Renal cortex interstitium (tissue), 15 donors: ENCODE measurements at places on chromosomes 2 and 18. TPM values are rescaled to one million over a fixed set of nuclear protein-coding genes. Genes with fewer than 3 reads are reported as not detected.

The SERPINB10 gene
- polyA plus RNA-seq: not detected

The TSPYL6 gene
- polyA plus RNA-seq: 0.21 TPM

The POTEC gene
- 0.09 TPM for polyA plus RNA-seq

The C2orf72 gene
- 6.4 TPM for polyA plus RNA-seq

The COL4A4 gene
- 41.4 TPM for polyA plus RNA-seq

The RAB17 gene
- 10.1 TPM for polyA plus RNA-seq

The LRRTM1 gene
- polyA plus RNA-seq: 21.2 TPM

The PAIP2B gene
- polyA plus RNA-seq: 22.5 TPM

The C1GALT1C1L gene
- 4.0 TPM for polyA plus RNA-seq

The ZNF2 gene
- polyA plus RNA-seq: 8.6 TPM

The FAM117B gene
- polyA plus RNA-seq: 29.4 TPM

The EML6 gene
- 13.9 TPM for polyA plus RNA-seq

The SLC4A5 gene
- 1.7 TPM for polyA plus RNA-seq

The CYBRD1 gene
- 37.4 TPM for polyA plus RNA-seq

The DNPEP gene
- 73.9 TPM for polyA plus RNA-seq

The HJURP gene
- polyA plus RNA-seq: 25.0 TPM

The USP34 gene
- polyA plus RNA-seq: 114 TPM

The RAD51AP2 gene
- polyA plus RNA-seq: 0.17 TPM

The RFX8 gene
- 1.1 TPM for polyA plus RNA-seq

The CARF gene
- polyA plus RNA-seq: 19.9 TPM

The SCN1A gene
- 0.17 TPM for polyA plus RNA-seq

The G6PC2 gene
- 0.05 TPM for polyA plus RNA-seq

The ACMSD gene
- 43.0 TPM for polyA plus RNA-seq

The FBXO48 gene
- polyA plus RNA-seq: 2.1 TPM

The AMER3 gene
- polyA plus RNA-seq: 0.03 TPM

The KCNE4 gene
- polyA plus RNA-seq: 12.8 TPM

The SCN2A gene
- 1.2 TPM for polyA plus RNA-seq

The SERPINB5 gene
- polyA plus RNA-seq: not detected

The AGXT gene
- 0.17 TPM for polyA plus RNA-seq

The OSBPL6 gene
- 7.6 TPM for polyA plus RNA-seq

The TMEM87B gene
- polyA plus RNA-seq: 24.1 TPM

The DSC2 gene
- 50.6 TPM for polyA plus RNA-seq

The MYO5B gene
- 25.7 TPM for polyA plus RNA-seq

The UGT1A8 gene
- polyA plus RNA-seq: not detected
